Type B pancreatic cell (in vitro differentiated cells): ENCODE measurements at places on chromosomes 12 and 14. TPM values are rescaled to one million over a fixed set of nuclear protein-coding genes. Genes with fewer than 3 reads are reported as not detected.

- DNase-seq, result no peak
Observed at GRCh38 chr14:72755766-72756165, 138.1 kb downstream of the DPF3 start.

GRCh38 chr12:57735952-57736740 is 2.4 kb downstream of the AGAP2 start:
- no peak for DNase-seq

DNA sequence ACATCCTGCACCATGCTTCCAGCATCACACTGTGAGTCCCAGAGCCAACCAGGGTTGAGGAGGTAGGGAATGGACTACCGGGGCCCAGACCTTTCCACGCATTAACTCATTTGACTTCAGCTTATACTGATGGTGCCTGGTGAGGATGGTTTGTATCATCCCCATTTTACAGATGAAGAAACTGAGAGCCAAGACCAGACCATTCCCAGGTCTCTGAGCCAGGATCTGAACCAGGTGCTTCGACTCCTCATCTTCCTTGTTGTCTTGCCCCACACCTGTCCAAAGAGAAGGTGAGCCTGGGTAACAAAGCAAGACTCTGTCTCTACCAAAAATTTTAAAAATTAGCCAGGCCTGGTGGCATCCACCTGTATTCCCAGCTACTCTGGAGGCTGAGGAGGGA is 64.4 kb downstream of the MVK start:
- DNase-seq, result no peak

- no peak for DNase-seq
Observed at GRCh38 chr14:54488318-54488645, 498 bp downstream of the GMFB start.

- DNase-seq, result no peak
Observed at GRCh38 chr12:49665384-49665783, 41.8 kb downstream of the FMNL3 start.

DNA sequence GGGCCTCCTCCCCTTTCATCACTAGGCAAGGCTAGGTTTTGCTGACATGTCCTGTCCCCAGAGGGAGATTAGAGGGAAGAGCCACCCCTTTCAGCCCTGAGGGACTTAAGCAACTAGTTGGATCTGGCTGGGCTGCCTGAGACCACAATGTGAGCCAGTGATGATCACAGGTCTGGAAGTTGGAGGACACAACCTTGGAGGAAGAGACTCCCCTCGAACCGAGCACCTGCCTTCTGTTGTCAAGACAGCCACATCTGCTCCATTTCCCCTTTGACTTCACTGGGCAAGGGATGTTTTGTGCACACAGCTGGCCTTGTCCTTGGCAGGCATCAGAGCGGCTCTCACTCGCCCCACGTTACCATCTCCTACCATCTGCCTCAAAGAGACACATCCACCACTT is 31.4 kb downstream of the MVK start:
- DNase-seq, result no peak

DNA sequence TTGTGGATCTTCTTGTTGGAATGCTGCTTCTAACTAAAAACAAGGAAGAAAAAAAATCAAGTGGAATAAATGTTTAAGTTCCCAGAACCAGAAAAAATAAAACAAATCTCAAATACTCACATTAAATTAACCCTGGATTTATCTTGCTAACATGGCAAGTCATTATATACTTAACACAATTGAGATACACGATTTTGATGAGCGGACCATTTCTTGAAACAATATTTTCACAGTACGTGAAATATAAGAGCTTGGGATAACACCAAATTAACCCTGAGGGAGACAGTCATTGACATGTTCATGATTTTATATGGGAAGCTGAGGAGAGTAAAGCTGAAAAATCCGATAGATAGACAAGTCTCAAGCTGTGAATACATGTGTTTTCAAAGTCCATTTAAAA is 128.6 kb downstream of the PTCSC3 start:
- no peak for DNase-seq

P2RX7 gene
- total RNA-seq, result 1.9 TPM in 1 of 2 replicates, not detected in the other

BTBD6 gene
- 38.8 and 44.7 TPM in 2 replicates for total RNA-seq

SYNDIG1L gene
- 0.36 and 0.71 TPM in 2 replicates for total RNA-seq

CPNE6 gene
- total RNA-seq, result not detected in 2 replicates

PHETA1 gene
- total RNA-seq, result 25.5 and 27.4 TPM in 2 replicates
